ENCODE measurements at places on chromosomes 16 and 17.

DNA sequence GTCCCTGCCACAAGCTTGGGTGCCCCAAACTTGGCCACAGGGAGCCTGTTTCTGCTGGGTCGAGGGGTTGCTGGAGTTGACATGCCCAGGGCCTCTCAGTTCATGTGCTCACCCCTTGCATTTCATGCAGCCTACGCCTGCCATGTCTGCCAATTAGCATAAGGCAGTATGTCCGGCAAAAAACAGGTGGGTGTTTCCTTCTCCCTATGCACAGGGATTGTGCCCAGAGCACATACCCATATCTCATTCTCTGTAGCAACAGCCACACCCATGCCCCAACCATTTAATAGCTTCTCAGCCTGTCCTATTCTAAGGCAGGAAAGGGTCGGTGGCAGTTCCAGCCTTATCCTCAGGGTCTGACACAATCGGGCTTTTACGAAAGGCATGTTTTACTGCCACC, 340.4 kb upstream of the ASIC2 start:
- no peak for DNase-seq

GRCh38 chr16:70252355-70252988, 732 bp upstream of the EXOSC6 start:
- DNase-seq, result no peak

DNA sequence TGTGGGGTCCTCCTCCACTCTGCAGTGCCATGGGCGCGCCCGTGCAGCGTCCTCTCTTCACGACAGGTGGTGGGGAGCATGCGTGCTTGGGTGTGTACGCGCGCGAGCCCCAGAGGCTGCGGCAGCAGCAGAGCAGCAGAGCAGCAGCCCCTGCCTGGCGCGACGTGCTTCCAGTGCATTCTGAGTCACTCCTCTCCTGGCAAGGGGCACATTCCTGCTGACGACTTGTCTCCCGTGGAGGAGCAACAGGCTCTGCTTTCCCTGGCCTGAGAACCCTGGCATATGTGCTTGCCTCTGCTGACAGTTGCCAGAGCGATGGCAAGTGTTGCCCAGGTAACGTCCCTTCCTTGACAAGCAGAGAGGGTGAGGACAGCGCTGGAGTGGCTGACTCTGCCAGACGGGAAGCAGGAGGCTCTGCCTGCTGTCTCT, 133.8 kb upstream of the PLCG2 start:
- no peak for DNase-seq

DNA sequence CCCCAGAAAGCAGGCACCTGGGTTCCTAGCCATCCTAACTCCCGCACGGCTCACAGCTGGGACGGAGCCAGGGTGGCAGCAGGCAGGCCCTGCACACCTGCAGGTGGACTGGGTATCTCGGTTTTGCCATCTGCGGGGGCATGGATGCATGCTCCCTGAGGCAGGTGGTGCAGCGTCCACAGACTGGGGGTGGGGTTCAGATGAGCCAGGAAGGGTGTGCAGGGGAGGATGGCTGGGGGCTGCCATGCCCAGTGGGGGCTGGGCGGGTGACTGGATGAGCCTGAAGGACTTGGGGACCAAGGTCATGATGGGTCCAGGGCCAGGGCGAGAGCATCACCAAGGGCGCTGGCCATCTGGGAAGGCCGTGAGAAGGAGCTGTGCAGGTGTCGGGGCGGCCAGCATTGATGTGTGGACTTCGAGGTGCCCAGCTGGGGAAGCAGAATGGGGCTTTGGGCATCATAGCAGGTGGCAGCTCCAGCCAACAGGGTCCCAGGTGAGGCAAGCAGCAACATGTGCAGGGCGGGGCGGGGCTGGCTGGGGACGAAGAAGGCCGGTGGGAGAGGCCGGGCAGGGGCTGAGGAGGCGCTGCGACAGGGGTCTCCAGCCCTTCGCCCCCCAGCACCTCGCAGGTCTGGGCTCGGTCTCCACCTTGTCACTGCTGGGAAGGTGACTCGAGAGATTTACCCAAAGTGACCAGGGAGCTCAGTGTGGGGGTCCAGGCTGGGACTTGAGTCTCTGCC, 41.0 kb upstream of the ZNF469 start:
- DNase-seq, result no peak

GRCh38 chr16:58264961-58265479, 29.8 kb downstream of the PRSS54 start:
- DNase-seq, result no peak

GRCh38 chr16:51952500-51952899, 594.4 kb downstream of the TOX3 start:
- DNase-seq, result no peak

- DNase-seq, result no peak
These were observed 34.3 kb downstream of the SEC14L1 start for GRCh38 chr17:77174928-77175661.

GRCh38 chr17:77146882-77147281, 6.1 kb downstream of the SEC14L1 start:
- DNase-seq, result no peak
